T-cell (primary cell): ENCODE measurements at places on chromosomes 2 and 18.
A peak's percentile ranks its signal among the peaks of the same experiment; 100 is the strongest.

DNA sequence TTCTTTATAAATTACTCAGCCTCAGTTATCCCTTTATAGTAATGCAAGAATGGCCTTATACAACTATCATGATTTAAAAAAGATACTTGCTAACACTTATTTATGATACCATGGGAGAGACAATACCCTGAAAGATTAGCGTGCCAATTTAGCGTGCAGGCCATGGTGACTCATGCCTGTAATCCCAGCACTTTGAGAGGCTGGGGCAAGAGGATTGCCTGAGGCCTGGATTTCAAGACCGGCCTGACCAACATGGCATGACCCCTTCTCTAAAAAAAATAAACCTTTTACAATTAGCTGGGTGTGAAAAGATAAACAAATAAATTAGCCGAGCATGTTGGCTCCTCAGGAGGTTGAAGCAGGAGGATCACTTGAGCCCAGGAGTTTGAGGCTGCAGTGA, 493.4 kb upstream of the FSIP2 start:
- DNase-seq = no peak

DNA sequence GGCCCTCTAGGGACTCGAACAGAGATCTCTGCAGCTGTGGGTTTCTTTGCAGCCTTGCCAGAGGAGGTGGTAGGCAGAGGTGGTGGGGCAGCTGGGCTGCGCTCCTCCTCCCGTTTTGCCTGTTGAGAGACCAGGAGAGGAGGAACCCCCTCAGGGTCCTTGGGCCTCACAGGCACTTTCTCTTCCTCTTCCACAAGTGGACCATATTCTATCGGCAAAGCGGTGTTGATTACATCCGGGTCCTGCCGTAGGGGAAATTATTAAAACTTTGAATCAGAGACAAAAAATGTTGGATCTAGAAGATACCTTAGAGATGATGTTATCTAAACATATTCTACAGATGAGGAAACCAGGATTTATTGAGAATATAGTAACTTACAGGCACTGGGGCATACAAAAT, 78.5 kb downstream of the CLIP4 start:
- DNase-seq = no peak

DNA sequence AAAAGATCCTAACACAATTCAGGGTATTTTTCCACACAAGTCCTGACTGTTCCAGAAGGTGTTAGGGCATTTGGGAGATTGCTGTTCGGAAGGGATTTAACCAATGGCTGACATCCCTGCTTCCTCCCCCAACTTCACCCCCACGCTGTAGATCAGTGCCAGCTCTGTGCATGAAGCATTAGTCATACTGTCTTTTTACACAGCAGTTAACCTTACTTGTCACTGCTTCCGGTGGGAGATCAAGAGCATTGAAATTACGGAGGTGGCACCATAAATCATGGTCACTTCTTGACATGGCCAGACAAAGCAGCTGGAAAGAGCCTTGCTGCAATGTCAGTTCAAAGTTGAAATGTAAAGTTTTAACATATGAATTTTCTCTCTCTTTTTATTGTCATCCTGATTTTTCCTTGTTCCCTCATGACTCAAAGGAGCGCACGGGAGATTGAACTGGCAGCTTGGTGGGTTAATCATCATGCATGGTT, 70.2 kb downstream of the HRH4 start:
- no peak for DNase-seq

DNA sequence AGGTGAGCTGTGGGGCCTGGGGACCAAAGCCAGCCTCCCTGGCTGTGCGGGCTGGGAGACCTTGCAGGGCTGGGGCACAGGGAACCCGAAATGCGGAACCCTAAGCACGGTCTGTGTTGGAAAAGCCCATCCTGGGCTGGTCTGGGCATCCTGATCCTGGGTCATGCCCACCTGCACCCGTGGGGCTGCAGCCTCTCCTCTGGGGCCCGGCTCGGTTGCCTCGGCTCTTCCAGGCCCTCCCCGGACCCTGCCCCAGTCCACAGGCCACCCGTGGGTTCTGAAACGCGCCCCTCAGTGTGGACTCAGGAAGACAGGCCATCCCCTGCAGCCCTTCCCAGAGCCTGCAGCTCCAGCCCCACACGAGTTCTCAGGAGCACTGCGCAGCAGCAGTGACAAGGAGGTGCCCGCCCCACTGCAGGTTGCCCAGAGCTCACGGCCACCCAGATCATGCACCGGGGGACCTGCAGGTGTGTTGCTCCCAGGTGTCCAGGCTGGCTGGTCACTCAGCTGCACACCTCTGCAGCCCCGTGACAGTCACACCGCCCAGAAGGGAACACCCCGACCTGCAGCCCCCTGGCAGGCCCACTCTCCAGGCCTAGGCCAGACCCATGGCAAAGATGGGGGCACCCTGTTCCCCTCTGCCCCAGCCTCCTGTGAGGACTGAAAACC, 12.2 kb upstream of the NFATC1 start:
- DNase-seq = no peak

- no peak for DNase-seq
Observed at GRCh38 chr18:3869848-3870247, 419.9 kb downstream of the TGIF1 start.

DNA sequence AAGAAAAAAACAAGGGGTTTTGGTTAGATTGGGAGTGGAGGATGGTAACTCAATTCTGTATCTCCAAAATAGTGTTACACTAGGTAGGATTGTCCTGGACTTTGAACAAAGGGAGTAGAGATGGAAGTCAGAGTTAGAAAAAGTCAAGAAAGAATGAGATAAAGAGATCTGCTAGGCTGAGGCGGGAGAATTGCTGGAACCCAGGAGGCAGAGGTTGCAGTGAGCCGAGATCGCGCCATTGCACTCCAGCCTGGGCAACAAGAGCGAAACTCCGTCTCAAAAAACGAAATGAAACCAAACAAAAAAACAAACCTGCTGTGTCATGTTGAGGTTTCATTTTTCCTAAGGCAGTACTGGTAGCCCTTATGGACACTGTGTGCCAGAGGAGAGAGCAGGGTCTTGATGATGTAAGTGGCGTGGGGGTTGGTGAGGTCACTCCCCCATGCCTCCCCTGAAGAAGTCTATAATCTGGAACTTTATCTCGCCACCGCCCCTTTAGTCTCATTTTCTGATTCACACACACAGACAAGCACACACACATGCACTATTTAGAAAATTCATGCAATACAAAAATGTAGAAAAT, 10.5 kb downstream of the DRC1 start:
- DNase-seq = no peak

GRCh38 chr2:14910654-14911053, 278.1 kb downstream of the LRATD1 start:
- DNase-seq = no peak

- no peak for DNase-seq
Observed at GRCh38 chr2:42792087-42792582, 248 bp downstream of the HAAO start.

GRCh38 chr2:102266204-102266603, 45.2 kb upstream of the IL1RL1 start:
- no peak for DNase-seq

DNA sequence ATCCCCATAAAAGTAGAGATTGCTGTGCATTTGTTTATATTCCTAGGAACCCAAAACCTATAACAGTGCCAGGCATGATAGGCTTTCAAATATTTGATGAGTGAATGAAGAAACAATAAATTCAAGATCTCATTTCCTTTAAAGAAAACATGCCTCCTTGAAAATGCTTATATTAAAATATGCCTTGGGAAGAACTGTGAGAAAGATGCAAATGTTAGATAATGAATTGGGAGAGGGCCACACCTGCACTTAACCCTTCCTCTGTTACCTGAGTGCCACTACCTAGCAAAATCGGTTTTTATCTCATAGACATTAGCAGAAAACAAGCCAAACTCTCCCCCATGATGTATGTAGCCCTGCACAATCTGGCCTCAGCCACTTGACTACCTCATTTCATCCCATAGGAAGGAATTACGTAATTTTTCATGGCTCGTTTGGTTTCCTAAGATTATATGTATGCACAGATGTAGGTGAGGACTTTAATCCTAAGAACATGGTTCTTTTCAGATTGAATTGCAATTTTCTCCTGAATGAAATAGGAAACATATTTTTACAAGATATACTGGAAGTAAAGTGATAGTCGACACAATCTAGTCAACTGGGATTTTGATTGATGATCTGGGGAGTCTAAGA, 25.2 kb downstream of the GULP1 start:
- no peak for DNase-seq

GRCh38 chr2:223786943-223787342, 50.4 kb downstream of the AP1S3 start:
- DNase-seq = no peak

- no peak for DNase-seq
Observed at GRCh38 chr18:7593218-7593819, 26.2 kb downstream of the PTPRM start.

DNA sequence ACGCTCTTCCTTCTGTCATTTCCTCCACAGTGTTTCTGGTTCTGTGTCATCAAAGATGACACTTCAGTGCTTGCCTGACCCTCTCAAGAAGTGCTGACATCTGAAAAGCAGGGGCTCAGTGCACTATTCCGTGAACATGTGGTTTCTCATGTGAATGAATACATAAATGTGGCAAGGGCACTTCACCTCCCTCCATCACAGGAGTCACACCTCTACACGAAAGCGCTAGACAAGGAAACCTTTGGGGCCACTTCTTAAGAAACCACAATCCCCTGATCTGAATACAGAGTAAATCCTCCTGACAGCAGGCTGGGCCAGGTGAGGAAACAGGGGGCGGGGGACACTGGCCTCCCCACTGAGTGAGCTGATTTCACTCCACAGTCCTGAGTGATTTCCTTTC, 145.8 kb upstream of the ACAA2 start:
- DNase-seq = no peak

DNA sequence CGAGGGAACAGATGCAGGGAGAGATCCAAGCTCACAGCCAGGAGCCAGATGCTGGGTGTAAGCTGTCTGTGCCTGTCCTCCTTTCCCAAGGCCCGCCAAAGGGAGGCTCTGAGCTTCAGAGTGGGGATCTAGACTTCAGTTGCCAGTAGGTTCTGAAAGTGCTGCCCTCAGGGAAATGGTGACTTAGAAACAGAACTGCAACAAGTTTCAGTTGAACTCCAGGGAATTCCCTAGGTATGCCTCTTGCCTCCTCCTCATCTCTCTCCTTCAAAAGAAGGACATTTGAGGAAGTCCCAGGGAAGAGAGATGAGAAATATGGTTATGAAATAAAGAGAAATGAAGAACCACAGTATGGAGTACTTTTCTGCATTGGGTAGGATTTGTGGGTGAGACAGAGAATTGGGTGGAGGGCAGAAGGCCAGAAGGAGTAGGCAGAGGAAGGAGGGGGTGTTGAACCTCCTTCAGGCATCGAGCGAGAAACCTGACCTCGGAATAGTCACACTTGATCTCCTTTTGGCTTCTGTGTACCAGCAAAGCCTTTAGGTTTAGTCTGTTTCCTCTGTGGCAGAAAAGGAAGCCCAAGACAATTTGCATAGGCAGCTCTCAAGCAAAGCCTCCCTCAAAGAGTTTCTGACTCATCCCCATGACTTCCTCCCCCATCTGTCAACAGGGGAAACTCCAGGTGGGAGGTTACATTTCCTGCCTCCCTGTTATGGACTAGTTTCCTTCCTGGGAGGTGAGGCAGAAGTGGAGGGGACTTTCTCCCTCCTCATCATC, 45.7 kb downstream of the QPCT start:
- DNase-seq = peak; percentile 20

DNA sequence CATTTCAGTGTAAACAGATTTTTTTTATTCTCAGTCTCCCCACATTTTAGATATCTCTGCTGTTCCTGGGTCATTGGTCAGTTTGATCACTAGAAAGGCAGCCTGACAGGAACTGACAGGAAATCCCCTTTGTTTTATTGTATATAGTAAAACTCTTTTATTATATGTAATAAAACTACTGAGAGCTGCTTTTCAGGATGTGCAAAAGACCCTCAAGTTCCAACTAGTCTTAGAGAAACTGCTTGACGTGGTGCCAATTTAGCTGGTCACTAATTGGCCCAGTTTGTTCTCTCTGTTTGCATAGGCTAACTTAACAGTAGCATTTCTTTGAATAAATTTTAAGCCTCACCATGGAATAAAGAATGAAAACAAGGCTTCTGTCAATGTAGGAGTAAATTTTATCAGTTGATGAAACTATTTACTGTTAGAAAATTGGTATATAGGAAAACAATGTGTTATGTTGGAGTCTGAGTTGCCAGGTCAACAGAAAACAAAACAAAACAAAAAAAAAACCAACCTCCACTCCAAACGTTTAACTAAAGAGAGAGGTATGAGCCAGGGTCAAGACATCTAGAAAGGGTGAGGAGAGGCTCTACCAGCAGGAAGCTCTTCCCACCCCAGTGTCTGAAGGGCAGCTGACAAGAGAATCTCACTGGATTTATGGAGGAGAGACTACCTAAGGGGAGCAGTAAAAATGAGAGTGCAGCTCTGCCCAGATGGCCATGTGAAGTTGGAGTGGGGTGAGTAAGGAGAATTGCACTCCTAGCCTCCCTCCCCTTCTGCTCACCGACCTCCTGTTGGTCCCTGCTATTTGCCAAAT, 184.6 kb downstream of the ST6GAL2 start:
- DNase-seq = no peak

- no peak for DNase-seq
Observed at GRCh38 chr18:43108469-43108868, 7.0 kb downstream of the RIT2 start.

- DNase-seq = no peak
Observed at GRCh38 chr18:23861805-23862470, 152.6 kb upstream of the TTC39C start.

DNA sequence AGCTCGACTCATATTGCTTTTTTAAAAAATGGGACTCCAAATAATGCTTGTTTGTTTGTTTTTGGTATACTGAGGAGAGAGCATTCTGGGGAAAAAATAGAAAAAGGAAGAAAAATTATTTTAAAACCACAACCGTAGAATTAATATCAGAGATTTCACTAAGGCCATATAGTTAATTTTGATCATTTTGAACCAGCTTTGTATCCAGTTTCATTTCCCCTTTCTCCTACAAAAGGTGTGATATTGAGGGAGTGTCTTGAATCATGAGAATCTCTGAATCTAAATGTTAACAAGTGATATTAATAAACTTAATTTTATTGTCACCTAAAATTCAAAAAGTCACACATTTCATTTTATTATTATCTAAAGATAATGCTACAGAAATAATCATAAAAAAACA, 198.5 kb upstream of the GALNT5 start:
- DNase-seq = no peak

DNA sequence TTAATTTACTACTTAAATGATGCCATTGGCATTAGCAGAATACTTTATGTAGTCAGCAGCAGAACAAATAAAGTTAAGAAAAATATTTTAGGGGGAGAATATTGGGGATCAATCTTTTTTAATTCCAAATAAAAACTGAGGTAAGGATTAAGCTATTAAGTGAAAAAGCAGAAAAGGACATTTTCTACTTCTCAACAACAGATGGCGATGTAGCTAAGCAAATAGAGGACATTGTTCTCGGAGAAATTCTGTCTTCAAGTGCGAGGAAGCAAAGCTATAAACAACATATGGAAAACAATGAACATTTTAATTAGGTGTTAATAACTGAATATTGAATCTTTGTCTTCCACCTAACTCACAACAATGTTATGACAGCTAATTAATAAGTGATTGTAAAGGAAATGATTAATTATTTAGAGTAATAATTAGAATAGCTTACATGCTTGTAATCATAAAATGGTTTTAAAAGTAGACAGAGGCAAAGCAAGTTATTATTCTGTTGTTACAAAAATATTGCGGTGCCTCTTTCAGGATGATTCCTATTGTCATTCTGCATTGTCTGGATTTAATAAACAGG, 32.9 kb upstream of the CCDC93 start:
- no peak for DNase-seq

- DNase-seq = no peak
Observed at GRCh38 chr2:151651274-151651673, 83.0 kb downstream of the NEB start.

- DNase-seq = no peak
Observed at GRCh38 chr2:182763311-182763912, 47.4 kb downstream of the DNAJC10 start.
